ENCODE measurements at places on chromosomes 6 and 20.

DNA sequence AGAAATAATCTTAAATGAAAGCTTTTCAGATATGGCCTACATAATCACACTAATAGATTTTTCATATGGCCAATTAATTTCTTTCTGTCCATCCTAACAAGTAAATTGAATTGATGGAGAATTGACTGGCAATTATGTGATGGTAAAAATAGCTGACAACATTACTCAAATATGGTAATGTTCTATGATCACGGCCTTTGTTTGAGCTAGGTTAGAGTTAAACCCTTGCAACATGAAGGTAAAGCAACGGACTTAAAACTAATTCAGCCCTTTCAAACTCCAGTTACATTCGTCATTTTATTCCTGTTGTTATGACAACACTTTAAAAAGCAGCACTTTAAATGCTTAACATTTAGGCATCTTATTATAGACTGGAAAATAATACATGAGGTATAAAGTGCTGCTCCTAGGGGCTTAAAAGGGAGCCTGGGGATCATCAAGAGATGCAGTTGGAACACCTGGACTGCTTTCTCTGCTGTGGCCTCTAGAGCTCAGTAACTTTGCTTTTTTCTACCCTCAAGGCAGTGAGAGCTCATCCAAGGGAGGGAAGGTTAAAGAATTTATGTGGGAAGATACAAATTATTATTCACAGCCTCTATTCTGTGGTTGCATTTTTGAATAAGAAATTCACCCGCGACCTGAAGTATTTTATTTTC, 46.9 kb downstream of the RIPOR2 start:
- DNase-seq = no peak

DNA sequence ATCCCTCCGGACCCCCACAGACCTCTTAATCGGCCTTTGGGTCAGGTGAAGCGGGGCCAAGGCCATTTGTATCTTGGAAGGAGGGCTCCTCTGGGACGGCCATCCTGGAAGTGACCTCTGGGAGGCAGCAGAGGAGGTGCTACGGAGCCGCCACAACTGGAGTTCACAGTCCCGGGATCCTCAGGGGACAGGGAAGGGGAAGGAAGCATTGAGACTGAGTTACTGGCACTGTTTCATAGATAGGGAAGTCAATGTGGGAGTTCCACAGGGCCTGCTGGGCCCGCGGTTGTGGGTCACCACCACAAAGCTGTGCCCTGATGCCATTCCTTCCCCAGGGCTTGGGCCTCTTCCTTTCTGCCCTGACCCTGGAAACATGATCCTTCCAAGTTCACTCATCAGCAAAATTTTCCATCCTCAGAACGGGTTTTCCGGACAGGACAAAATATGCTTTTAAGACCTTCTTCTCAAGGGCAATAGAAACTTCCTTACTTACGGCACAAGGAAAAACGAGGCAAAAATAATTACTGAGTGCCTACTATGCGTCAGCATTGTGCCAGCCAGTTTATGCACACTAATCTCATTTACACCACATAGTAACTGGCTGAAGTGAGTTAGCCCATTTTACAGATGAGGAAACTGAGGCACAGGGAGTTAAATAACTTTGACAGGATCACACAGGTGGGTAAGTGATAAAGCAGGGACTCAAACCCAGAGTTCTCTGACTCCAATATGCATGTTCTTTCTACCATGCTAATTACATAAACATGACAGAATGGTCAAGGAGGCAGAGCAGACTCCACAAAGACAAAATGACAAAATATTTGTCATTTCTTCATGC, 143.8 kb downstream of the UNC5CL start:
- DNase-seq = no peak

DNA sequence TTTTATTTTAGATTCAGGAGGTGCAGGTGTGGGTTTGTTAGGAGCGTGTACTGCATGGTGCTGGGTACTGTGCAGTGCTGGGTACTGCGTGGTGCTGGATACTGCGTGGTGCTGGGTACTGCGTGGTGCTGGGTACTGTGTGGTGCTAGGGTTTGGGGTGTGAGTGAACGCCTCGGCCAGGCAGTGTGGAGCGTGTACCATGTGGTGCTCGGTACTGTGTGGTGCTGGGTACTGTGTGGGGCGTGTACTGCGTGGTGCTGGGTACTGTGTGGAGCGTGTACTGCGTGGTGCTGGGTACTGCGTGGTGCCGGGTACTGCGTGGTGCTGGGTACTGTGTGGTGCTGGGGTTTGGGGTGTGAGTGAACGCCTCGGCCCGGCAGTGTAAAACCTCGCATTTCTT, 62.9 kb downstream of the WDR27 start:
- DNase-seq = no peak

DNA sequence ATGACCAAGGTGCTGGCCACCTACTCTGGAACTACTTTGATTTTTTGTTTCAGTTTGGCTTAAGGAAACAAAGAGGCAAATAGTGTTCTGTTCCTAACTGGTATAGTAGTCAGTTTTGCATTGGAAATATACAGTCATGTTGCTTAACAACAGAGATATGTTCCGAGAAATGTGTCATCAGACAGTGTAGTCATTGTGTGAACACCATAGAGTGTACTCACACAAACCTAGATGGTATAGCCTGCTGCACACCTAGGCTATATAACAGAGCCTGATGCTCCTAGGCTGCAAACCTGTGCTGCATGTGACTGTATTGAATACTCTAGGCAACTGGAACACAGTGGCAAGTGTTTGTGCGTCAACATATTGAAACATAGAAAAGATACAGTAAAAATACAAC, 80.4 kb downstream of the ARID1B start:
- no peak for DNase-seq

DNA sequence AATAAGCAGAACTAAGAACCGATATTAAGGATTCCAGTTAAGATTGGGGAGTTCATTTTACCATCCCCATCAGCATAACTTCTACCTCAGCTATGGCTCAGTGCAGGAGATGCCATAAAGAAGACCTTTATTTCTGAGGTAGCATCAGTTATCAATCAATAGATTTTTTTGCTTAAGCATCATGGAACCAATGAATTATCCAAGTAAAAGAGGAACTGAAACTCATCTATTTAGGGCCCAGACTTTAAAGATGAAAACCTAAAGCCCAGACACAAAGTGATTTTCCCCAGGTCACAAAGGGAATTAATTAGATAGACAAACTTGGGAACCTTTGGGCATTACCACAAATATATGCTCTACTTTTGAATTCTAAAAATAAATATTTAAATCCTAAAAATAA, 59.2 kb upstream of the TINAG start:
- no peak for DNase-seq

DNA sequence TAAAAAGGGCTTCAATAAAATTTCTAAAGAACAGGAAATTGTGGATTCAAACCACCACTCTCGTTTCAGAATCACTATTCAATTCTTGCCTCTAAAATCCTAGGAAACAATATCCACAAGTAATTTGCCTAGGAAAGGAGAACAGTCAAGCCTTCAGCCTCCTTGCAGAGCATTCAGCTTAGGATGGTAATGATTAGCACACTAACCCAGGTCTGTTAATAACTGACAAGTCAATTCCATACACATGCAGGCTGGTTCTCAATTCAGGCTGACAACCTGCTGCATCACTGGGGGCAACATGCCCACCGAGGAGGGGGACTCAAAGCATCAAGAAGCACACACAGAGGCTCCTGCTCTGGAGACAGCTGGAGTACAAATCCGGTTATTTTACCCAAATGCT, 57.6 kb downstream of the GMDS start:
- DNase-seq = no peak

DNA sequence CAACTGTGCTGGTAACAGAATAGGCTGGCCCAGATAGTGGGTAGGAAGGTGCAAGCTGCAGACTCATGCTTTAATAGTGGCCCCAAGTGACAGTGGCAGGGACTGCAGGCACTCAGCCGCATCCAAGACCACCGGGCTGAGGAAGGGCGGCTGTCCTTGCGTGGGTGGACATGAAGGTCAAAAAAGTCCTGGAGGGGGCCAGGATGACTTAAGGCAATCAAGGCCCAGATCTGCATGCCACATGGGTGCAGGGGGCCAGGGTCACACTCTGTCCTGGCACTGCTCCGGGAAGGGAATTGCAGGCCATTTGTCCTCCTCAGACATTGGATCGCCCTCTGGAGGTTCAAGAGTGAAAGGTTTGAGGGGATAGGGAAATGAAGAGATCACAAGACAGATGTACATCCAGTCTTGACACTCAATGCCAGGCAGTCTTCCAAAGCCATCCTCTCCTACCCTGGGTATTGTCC, 10.4 kb upstream of the VNN2 start:
- no peak for DNase-seq

DNA sequence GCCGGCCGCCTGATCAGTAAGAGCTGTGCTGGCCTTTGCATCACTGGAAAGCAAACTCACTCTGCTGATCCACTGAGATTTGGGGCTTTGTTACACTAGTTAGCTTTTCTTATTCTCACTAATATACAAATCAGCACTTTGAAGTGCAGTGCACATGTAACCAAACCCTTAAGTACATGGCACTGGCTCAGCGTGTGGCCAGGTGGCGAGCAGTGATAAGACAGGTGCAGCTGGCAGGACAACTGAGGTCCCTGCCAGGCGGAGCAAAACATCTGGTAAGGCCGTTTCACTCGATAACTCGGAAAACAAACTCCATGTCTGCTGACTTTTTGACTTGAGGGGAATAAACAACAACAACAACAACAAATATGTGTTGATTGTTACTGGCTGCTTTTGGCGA, 11.0 kb downstream of the GFRA4 start:
- no peak for DNase-seq

DNA sequence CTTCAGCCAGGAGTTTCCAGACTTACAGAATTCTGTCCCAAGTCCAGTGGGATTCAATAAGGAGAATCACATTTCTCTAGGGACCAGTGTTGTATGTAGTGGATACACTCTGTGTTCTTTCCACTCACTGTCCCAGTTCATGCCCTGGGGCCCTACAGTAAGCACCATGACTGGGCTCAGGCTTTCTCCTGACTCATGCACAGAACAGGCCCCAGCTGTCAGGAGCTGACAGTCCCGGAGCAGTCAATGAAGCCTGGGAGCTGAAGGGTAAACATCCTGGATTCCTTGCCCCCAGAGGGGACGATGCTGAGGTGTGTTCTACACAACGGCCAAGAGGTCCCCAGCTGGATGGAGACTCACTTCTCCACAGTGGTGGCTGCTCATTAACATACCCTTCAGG, 40.2 kb upstream of the LRFN2 start:
- no peak for DNase-seq

- no peak for DNase-seq
Measured at GRCh38 chr6:39209360-39209811, 19.9 kb downstream of the KCNK5 start.

DNA sequence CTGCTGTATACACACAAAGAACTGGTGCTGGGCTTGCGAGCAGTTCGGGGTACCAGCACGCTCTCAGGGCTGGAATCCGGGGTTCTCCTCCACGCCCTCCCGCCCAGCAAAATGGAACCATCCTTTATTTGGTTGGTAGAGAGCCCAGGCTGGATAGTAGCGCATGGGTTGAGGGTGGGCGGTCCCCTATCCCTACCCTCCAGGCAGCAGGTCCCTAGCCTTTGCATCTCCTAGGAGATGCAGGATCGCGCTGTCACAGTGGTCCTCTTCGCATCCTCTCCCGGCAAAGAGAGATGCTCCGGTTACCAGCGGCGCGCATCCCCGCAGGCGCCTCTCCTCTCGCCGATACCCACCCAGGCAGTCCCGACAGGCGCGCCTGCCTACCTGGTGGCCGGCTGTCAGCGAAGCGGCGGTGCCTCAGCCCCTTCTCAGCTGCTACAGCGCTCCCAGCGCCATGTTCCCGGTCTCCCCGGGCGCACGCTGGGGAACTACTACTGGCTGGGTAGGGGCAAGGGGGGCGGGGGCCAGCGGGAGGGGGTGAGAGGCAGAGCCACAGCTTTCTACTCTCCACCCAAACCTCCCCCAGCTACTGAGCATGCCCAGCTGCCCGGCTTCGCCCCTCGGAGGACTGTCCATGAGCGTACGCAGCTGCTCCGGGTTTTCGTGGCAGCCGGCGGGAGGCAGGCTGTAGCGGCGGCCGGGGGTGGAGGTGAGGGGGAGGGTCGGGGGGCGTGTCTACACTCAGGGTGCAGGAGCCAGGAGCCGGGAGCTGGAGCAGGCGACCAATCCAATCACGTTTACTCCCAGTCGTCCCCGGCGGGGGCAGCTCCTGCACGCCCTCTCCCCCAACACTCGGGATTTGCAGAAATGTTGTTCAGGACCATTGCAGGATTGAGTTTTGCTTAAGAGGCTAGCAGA, at the start of gene PAK5:
Gene PAK5, minus strand, starts transcription at position 699 of the 918 bp plus-strand sequence. CDS start 194,748 bp downstream, outside the sequence.
- DNase-seq = no peak

- DNase-seq = no peak
Measured at GRCh38 chr6:291204-291696, 1.0 kb upstream of the DUSP22 start.

DNA sequence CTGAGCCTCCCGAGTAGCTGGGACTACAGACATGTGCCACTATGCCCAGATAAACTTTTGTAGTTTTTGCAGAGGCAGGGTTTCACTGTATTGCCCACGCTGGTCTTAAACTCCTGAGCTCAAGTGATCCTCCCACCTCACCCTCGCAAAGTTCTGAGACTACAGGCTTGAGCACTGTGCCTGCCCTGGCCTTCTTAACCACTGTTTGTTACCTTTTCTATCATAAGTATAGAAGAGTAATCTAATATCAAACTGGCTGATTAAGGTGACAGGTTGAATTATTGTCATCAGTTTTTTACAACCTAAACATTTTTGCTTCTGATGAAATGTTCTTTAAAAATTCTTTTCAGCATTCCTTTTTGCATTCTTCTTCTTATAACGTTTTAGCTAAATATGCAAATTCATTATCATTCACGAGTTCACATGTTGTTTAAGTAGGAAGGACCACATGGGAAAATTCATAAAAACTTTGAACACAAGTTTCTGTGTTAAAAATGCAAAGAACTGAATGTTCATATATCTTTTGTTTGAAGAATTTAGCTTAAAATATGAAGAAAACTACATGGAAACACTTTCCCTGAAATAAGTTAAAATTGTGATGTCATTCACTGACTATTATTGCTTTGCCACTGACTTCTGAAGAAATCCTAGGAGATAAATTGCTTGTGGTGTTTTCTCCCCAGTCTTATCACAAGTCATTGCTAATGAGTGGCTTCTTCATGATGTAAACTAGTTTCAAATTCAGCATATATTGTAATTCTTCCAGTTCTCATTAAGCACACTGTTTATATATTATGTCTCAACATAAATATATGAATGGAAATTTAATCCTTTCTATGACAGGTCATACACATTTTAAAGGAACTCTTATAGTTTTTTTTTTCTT, 106.7 kb downstream of the ADGRB3 start:
- DNase-seq = no peak

DNA sequence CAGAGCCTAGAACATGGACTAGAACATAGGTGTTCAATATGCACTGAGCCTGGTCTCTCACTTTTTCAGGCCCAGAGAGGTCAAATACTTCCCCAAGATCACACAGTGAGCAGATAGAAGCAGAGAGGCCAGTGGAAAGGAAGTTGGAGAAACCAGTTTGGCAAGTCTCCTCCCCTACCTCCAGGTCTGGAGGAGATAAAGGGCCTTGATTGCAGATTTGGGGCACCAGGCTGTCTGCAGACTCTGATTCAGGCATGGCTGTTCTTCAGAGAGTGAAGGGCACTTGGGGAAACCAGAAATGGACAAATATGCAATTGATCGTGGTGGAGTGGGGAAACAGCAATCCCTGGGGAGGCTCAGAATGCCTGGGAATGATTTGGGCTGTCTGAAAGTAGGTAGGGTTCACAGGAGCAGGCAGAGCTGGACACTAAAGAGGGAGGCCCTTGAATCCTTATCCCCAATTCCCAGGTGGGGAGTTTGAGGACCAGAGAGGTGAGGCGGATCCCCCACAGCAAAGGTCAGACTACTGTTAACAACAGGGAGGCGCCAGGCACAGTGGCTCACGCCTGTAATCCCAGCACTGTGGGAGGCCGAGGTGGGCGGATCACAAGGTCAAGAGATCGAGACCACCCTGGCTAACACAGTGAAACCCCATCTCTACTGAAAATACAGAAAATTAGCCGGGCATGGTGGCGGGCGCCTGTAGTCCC, 2.3 kb downstream of the PEDS1 start:
- no peak for DNase-seq
